Tibial nerve (tissue), 4 donors: ENCODE measurements at places on chromosomes 1 and 21. TPM values are rescaled to one million over a fixed set of nuclear protein-coding genes. Genes with fewer than 3 reads are reported as not detected.

DNA sequence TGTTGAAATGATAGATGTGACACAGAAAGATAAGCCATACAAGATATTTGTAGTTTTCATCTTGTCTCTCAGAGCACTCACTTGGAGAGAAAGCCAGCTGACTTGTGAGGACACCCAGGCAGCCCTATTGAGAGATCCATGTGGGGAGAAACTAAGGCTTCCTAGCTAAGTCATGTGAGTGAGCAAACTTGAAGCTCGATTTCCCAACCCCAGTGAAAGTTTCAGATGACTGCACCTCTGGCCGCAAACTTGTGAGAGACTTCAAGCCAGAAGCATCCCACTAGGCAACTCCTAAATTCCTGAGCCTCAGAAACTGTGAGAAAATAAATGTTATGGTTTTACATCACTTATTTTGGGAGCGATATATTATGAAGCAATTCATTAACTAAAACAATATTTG lies 832.3 kb downstream of the LTN1 start:
- DNase-seq: no peak

DNA sequence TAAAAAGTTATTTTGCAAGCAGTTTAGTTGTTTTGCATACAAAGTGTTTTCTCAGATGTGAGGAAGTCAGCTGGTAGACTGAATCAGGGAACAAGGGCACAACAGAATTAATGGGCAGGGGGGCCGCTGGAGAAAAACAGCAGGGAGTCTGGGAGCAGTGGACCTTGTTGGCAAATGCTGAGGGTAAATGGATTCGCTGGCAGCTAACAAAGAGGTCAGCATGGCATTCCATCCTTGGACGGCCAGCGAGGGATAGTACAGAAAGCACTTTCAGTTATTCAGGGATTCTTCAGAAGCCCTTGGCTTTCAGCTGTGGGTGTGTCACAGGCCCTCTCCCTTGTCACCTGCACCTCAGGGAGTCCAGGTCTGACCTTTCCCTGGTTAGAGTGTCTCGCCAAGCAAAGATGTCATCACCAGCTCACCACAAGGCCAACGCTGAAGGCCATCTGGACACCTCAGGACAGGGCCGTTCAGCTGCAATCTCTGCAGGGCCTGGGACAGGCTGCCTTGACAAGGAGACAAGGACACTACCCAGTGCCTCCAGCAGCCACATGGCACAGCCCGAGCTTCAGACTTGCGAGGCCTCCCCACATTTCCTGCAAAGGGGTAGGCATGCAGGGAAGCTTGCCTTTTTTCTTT lies 90.4 kb downstream of the KCNN3 start:
- DNase-seq: no peak

DNA sequence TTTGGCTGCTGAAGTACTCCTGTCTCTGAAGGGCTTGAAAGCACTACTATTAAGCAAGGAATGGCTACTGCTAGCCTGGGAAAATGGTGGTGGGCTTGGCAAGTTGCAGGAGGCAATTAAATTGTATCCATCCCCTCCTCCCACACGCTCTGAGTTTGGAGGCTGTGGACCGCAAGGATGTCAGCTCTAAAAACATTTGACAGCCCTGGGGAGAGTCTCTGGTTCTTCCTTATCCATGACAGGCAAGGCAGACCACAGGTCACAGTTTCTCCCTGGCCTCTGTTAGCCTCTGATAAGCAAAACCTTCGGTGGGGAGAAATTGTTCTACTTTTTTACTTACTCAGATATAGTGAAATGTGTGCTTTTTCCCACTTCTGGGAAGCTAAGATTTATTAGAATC lies 46.6 kb downstream of the S1PR1 start:
- DNase-seq: no peak

The RGS7 gene
- total RNA-seq: 0.39 TPM

DNA sequence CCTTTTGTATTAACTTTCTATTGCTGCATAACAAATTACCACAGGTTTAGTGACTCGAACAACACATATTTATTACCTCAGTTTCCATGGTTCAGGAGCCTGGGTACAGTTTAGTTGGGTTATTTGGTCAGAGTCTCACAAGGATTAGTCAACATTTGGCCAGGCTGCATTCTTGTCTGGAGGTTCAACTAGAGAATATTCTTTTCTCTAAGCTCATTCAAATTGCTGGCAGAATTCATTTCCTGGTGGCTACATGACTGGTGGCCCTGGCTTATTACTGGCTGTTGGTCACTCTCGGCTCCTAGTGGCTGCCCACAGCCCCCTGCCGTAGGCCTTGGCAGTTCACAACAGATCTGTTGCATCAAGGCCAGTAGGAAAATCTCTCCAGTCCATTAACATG lies 81.1 kb upstream of the ADAR start:
- no peak for DNase-seq

GRCh38 chr1:169809370-169810095 lies 14.8 kb upstream of the METTL18 start:
- DNase-seq: peak; percentile 60

The REN gene
- total RNA-seq: not detected

The PLPPR4 gene
- total RNA-seq: 2.5 TPM

DNA sequence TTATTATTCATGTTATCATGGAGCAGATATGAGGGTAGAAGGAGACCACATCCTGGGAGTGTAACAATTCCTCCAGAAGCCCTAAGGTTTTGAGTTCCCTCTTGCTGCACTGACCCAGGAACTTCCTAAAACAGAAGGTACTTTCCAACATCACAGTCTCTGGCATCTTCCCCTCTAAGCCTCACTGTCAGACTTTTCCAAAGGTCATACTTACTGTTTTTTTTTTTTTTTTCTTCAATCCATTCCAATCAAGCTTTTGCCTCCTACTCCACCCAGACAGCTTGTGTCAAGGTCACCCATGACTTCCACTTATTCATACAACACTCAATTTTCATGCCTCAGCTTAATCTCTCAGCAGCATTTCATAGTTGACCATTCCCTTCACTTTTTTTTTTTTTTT lies 18.4 kb upstream of the UQCRHL start:
- DNase-seq: no peak

The FMO4 gene
- 4.8 TPM for total RNA-seq

The SERPINC1 gene
- not detected for total RNA-seq

DNA sequence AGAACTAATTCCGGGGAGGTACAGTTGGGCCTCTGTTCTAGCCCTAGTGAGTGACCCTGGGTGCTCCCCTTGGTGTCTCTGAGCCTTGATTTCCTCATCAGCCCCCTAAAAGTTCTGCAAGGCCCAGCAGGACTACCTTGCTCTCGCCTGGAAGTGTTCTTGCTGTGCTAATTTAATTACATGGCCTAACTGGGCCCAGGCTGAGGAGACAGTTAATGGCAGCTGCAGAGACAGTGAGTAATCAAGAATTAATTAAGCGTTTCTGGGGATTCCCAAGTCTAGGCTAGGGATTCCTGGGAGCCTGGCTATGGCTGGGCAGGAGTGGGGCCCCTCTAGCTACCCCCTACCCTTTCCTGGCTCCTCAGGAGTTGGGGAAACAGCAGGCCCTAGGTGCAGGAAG lies 24.7 kb upstream of the DMBX1 start:
- DNase-seq: no peak
